ENCODE measurements at places on chromosomes 2 and 18.

DNA sequence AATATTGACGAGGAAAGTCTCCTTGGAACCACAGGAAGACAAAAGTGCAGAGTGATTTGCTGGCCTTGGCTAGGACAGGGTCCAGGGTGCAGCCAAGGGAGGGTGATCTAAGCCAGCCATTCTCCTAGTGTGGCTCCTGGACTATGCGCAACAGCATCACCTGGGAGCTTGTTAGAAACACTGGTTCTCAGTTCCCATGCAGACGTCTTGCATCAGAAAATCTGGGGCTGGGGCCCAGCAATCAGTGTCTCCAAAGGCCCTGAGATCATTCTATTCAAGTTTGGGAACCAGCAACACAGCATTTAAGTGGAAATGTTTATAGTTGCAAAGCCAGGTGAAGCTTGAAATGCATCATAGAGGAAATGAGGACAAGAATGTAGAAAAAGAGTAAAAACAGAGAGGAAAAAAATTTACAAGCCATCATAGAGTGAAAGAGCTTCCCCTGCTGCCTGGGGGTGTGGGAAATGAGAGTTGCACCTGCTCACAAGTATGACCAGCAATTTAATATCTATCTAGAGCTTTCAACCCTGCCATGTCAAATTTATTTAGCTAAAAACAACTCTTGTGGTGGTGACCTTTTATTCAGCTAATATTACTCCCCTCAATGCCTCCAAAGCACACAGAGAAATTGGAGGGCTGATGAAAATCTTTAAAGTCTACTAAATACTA lies 54.4 kb upstream of the SEC11C start:
- DNase-seq: no peak

DNA sequence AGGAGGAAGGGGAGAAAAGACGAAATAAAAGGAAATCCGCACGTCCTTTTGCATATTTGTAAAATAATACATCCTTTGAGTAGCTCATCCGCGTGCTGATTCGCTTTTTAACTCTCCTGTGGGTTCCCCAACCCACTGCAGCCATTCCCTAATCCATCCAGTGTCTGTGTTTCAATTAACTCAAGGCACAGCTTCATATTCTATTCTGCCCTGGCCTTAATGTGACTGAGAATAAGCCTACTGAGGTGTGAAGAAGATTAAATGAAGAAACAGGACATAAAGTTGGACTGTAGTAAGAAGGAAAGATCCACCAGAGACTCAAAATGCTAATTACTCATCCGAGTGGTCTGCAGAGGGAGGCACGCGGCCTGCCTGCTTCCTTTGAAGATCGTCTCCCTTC lies 161.4 kb upstream of the SH3BP4 start:
- no peak for DNase-seq

- DNase-seq: no peak
These were observed 279.8 kb downstream of the RBM43 start for GRCh38 chr2:150981826-150982225.

GRCh38 chr2:132979339-132980093 lies 309.5 kb upstream of the LYPD1 start:
- DNase-seq: no peak

DNA sequence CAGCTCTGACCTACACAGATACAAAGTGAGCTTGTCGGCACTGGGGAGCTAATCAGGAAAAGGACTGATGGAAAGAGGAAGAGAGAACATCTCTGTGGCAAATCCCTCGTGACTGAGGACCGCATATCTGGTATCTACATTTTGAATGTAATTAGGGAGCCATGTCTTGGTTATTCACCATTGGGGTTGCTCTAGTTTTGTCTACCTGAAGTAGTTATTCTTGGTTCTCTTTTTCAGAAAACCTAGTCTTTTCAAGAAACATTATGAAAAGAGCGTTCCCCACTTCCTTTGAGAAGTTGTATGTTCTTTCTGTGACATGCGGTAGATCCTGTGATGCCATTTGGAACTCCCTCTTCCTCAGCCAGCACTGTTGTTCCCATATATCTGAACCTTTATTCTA lies 104.4 kb downstream of the DOCK10 start:
- no peak for DNase-seq

DNA sequence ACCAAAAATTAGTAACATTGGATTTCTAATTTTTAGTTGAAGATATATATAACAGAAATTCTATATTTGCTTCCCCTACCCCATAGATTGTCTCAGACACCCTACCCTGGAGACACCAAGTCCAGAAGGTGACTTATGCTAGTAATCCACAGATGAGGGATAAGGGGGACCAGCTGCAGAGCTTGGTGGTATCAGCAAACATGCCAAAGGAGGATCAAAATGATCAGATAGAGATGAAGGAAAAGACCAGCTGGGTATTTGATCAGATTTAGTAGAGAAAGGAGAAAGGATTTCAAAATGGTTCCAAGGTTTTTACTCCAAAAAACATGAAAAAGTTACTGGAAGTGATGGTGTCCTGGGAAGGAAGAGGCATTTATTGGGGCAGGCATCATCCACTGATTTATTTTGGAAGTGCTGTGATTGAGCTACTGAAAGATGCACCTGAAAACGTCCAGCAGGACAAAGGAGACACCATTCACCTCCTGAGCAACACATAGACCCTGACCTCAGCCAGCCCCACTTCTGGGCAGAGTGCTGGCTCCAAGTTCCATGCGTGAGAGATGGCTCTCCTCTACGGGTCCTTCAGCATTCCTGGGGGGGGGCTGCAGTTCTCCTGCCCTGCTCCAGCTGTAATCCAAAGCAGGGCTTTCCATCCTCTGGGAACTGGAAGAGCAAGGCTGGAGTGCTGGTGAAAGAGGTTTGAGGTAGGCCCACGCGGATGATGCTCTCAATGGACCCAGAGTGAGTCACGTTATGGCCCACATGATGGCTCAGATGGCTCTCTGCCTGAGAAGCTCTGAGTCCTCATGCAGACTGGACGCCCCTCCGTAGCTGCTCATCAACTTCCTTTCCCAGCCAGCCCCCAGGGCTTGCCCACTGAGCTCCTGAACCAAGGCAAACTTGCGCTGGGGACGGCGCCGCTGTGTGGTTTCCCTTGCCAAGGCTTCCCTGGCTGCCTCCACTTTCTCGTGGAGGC lies 3.7 kb upstream of the LRRFIP1 start:
- no peak for DNase-seq

DNA sequence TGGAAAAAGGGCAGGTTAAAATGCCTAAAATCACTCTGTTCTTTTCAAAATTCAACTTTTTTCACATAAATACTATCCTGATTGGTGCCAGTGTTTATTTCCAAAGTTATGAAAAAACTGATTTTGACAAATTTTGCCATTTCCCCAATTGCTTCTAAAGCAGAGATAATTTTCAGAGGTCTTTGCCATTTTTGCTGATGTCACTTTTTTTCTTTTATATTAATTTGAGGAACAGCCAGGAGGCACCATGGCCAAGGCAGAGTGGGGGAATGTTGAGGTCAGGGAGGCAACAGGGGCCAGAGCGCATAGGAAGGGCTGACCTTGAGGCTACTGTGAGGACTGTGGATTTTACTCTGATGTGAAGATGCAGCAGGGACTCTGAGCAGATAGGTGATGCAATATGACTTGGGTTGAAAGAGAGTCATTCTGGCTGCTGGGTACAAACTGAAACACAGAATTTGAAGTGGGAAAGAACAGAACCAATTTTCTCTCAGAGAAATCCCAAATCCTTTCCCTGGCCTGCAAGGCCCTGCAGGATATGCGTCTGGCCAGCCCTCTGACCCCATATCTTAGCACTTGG lies 75.1 kb upstream of the LDAH start:
- no peak for DNase-seq

GRCh38 chr2:99615247-99615771 lies 125.5 kb upstream of the REV1 start:
- no peak for DNase-seq

DNA sequence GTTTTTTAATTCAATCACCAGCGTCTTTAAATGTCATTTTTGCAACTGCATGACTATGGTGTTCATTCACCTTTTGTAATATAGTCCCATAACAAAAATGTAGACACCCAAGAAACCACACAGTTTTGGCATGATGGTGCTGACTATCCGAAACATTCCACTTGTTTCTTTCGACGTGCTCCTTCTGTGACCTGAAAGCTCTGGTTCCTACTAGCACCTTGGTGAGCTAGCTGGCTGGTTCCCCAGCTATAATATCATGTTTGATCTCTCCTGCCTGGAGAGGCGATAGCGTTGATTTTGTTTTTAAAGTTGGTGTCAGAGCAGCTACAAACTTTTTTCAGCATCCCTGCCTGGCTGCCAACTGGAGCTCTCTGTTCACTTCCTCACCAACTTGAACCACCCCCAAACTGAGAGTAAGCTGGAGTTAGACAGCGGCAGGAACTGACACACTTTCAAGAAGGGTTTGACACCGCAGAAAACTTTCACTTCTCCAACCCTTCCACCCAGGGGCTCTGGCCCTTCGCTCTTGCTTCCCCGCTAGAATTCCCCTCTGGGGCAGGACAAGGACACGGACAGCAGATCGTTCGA lies 1.1 kb downstream of the ATAD2B start:
- DNase-seq: peak; percentile 51

- DNase-seq: no peak
These were observed 520.8 kb downstream of the RNF144A start for GRCh38 chr2:7437716-7438632.

- no peak for DNase-seq
These were observed 344.9 kb downstream of the CYRIA start for GRCh38 chr2:16320716-16321115.

- DNase-seq: no peak
These were observed 46.2 kb downstream of the MEIS1 start for GRCh38 chr2:66481100-66481549.
